Effector memory CD4-positive, alpha-beta T cell (primary cell): ENCODE measurements at places on chromosomes 11 and 22.

DNA sequence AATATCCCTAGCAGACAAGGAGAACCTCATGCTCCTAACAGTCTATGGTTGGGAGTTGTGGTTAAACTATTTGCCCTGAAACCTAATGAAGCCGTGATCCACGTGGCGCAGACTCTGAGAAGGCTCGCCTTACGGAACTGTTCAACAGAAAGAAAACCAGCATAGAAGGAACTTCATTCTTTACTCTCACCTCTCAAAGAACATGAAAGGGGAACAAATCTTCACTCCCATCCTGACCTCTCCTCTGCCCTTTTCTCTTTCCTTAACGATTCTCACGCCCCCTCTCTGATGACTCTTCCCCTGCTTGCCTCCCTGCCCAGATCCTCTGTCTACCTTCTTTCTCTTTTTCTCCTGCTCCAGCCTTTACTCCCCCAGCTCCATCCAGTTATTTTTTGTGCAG lies 54.2 kb downstream of the IRAG1 start:
- H3K27ac ChIP-seq = no peak overlapping the region
- DNase-seq = no peak
- no peak overlapping the region for H3K4me3 ChIP-seq

- no peak overlapping the region for H3K27ac ChIP-seq
- H3K27me3 ChIP-seq = no peaks in the 10 kb centered on the region
- DNase-seq = no peak
- no peaks in the 10 kb centered on the region for H3K36me3 ChIP-seq
- H3K4me3 ChIP-seq = peak overlapping the region; percentile 33
These were observed 550.7 kb downstream of the ETS1 start for GRCh38 chr11:128036556-128037093.

DNA sequence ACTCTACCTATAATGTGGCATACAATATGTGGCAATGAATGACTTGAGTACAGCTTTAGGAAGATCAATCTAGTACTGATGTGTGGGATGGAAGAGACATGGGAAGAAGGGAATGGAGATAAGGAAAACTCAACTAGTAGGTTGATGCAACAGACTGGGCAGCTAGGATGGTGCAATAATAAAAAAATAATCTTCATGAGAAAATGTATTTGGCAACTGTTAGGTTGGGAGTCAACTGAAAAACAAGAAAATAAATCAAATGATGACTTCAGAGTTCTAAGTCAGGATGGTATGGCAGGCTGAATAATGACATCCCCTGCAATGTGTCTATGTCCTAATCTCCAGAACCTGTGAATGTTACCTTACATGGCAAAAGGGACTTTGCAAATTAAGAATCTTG lies 236.8 kb upstream of the PITPNB start:
- H3K27me3 ChIP-seq = no peaks in the 10 kb centered on the region
- no peaks in the 10 kb centered on the region for H3K36me3 ChIP-seq
- no peak for DNase-seq
- H3K27ac ChIP-seq = no peak overlapping the region
- H3K4me1 ChIP-seq = no peaks in the 10 kb centered on the region
- no peak overlapping the region for H3K4me3 ChIP-seq

DNA sequence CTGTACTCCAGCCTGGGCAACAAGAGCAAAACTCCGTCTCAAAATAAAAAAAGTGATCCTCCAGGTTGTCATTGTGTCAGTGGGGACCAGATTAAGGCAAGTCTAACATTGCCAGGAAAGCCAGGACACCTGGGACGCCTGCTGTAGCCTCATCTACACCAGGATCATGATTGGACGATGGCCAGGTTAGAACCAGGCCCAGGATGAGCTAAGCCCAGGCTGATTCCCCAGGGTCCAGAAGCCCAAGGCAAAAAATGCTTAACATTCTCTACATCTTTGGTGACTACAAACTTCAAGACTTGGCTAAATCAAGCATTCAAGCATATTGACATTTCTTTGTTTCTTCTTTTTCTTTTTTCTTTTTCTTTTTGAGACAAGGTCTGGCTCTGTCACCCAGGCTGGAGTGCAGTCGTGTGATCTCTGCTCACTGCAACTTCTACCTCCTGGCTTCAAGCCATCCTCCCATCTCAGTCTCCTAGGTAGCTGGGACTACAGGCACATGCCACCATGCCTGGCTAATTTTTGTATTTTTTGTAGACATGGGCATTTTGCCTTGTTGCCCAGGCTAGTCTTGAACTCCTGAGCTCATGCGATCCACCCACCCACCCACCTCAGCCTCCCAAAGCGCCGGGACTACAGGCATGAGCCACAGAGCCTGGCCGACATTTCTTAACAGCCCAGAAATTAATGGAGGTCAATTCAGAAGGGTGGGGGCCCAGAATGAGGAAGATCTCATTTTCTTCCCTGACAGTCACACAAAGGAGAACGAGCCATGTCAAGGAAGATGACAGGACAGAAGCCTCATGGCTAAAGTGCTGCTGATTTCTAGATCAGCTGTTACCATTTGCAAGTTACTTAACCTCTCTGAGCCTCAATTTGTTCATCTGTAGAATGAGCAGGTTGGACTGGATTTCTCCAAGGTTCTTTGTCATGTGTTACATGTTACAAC lies 12.5 kb upstream of the PTPRJ start:
- no peak for DNase-seq
- no peaks in the 10 kb centered on the region for H3K4me1 ChIP-seq
- no peak overlapping the region for H3K27ac ChIP-seq
- no peaks in the 10 kb centered on the region for H3K27me3 ChIP-seq
- no peak overlapping the region for H3K4me3 ChIP-seq
- H3K36me3 ChIP-seq = no peaks in the 10 kb centered on the region

DNA sequence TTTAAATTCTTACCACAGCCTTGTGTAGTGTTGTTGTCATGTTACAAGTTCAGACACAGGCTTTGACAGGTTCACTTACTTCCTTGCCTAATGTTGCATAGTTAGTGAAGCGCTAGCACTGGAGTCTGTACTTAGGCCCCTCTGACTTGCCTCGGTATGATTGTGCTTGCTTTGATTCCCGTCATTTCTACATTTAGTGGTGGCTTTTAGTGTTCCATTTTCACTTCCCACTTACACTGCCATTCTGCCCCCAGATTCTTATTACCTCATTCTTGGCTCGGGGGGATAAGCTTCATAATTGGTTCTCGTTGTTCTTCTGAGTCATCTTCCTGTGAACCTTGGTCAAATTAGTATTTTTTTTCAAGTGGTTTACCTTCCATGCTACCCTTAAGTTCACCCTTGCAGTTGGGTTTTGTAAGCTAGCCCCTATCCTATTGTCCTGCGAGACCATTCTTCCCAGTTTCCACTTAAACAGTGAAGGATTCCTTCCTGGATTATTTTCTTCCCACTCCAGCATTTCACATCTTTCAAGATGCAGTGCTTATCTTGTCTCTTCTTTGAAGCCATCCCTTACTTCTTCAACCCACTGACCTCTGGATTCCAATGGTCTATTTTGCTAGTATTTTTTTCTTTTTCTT lies 68.7 kb downstream of the DDX10 start:
- no peaks in the 10 kb centered on the region for H3K4me1 ChIP-seq
- no peak overlapping the region for H3K27ac ChIP-seq
- H3K27me3 ChIP-seq = no peaks in the 10 kb centered on the region
- no peak overlapping the region for H3K4me3 ChIP-seq
- no peak for DNase-seq

- H3K4me3 ChIP-seq = no peak overlapping the region
- H3K4me1 ChIP-seq = no peaks in the 10 kb centered on the region
- no peaks in the 10 kb centered on the region for H3K27me3 ChIP-seq
- H3K36me3 ChIP-seq = no peaks in the 10 kb centered on the region
- H3K27ac ChIP-seq = no peak overlapping the region
- no peak for DNase-seq
These were observed 83.9 kb downstream of the OTOG start for GRCh38 chr11:17630936-17631335.
